GM13977 (cell line): ENCODE measurements at places on chromosomes 11 and 22.

- no peak for DNase-seq
Measured at GRCh38 chr11:34464591-34465051, 25.9 kb downstream of the CAT start.

DNA sequence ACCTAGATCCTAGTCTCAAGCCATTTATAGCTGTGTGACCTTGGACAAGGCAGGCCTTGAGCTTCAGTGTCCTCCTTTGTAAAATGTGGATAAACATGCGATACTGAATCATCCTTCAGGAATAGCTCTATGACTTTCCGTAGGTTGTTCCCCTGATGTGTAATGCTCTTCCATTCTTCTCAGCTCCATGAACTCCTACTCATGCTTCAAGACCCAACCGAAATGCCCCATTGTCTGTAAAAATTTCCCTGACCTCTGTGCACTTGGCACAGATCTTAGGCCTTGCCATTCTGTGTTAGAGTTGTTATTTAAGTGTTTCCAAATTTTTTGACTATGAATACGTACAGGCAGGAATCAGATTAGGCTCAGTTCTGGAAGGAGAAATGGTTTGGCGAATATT, 3.3 kb upstream of the BEST1 start:
- no peak for DNase-seq

DNA sequence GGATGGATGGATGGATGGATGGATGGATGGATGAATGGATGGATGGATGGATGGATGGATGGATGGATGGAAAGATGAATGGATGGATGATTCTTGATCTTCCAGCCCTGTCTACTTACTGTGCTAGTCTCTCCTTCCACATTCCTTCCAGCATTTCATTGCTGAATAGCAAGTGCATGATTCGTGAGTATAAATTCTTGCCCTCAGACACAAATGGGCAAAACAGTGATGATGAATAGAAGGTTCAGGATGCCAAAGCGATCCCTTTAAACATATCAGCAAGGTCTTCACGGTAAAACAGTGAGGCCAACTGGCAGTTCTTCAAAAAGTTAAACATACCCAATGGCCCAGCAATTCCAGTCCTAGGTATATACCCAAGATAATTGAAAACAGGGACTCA, 400.2 kb downstream of the MN1 start:
- DNase-seq: no peak

- DNase-seq: no peak
Measured at GRCh38 chr22:42301077-42301741, 30.8 kb upstream of the TCF20 start.

GRCh38 chr11:30423279-30423648, 100.4 kb downstream of the ARL14EP start:
- no peak for DNase-seq

DNA sequence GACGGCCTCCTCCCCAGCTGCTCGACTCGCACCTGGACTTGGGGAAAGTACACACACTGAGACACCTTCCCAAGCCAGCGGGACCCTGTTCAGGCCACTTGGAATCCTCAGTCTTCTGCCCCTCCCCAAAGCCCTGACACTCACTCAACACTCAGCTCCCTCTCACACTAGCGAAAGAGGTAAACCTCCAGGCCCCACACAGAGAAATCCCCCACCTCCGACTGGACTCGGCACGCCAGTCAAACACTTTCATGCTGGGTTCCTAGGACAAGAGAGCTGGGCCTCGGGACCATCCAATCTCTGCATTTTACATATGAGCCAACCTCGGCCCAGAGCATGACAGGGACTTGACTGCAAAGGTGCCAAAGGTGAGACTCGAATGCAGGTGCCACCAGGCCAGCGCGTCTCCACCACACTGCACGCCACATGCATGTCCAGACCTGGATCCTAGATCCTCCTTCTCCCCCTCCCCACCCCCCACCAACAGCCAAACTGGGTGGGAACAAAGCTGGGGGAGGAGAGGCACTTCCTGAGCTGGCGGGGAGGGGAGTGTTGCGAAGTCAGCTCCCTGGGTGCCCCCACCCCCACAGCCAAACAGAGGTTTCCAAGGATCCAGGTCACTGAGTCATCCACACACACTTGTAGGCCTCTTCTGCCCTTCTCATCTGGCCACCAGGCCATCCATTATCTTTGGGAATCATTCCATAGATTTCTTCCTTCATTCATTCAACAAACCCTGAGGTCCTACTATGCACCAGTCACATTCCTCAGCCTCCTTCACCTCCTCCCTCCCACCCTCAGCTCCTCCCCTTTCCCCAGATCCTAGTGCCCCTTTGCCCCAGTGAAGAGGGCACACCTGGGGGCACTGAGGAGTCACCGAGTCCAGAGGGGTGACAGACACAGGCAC, 10.7 kb upstream of the CD5 start:
- DNase-seq: peak; percentile 56

DNA sequence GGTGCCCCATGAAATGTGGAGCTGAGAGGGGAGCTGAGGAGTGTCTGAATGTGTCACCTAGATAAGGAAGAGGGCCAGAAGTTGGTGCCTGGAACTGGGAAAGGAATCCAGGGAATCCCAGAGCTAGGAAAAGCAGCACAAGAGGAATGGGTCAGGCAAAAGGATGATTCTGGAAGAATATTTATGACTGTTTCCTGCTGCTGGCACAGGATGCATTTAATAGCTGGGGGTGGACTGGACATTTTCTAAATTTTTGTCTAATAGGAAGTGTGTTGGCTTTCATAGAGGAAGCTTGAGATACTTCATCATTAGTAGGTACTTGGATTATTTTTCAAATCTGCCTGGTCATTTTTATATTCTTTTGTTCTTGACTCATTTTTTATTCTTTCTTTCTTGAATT, 17.4 kb upstream of the MRGPRX2 start:
- DNase-seq: no peak

DNA sequence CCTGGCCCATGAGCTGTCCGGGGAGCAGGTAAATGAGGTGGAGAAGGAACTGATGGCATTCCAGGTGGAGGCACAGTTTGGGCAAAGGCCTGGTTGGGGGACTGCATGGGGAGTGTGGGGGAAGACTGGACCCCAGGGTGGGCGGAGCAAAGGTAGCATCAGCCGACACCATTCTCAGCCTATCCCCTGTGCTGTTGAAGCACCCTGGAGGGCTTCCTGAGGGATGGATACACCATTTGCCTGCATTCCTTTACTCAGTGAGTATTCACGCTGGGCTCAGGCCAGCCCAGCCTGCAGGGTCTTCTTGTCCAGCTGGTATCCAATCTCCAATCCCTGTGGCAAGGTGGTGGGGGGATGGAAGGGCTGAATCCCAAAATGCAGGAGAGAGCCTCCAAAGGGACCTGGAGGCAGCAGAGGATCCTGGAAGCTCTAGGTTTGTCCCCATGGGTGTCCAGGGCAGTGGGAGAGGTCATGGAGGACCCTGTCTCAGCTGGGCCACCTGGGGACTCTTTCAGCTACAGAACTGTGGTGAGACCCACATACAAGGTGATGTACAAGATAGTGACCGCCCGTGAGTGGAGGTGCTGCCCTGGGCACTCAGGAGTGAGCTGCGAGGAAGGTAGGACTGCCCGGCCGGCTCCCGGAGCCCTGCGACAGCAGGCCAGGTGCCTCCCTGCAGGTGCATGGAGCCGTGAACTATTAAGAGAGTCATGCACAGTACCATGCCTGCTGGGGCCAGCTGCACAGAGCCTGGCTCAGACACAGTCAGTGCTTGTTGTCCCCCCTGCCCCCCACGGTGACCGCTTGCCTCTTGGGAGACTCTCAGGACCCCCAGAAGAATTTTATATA, 9.5 kb downstream of the EMID1 start:
- DNase-seq: no peak

DNA sequence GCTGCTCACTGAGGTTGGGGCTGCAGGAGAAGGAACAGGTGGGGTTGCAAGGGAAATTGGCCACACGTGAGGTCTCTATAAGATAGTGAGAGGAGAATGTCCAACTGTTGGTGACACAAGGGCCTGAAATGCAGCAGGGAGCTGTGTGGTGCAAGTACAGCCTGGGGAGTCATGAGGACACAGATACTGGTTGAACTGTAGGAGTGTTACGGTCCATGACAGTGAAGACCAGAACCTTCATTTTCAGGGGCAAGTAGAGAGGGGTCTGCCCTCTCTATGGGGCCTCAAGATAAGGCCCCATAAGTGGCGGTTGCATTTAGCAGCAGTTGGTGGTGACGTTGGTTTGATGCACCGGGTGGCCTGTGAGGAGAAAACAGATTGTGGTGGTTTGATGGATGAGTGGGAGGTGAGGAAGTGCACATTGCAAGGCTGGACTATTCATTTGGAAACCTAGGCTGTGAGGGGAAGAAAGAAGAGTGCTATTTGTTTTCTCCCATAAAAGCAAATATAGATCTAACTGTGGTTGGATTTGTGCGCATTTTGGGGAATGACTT, 39.4 kb downstream of the MICAL2 start:
- DNase-seq: peak; percentile 45

- DNase-seq: no peak
Measured at GRCh38 chr11:46118702-46119351, 2.4 kb downstream of the PHF21A start.
